ENCODE measurements at places on chromosomes 4 and X.

- DNase-seq = no peak
These were observed 58.1 kb downstream of the SLC10A6 start for GRCh38 chr4:86791126-86791525.

GRCh38 chr4:153494562-153494961 is 28.4 kb downstream of the TMEM131L start:
- DNase-seq = no peak

- DNase-seq = no peak
These were observed 645 bp upstream of the RAB28 start for GRCh38 chr4:13484749-13485221.

DNA sequence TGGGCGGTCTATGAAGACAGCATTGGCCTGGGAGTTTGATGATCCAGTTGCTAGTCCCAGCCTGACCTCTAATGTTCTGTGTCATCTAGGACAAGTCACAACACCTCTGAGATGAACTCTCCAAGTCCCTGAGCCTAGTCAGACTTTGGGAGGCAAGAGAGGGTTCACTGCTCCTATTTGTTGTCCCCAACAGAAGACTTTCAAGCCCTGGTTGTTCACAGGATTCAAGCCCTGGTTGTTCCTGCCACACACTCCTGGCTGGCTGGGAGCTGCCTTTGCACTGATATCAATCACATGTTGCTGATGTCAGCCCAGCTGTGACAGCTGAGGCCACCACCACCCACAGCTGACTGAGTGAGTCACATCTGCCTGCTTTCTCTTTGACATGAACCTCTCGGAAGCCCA is 253.2 kb upstream of the RASGEF1B start:
- peak; percentile 40 for DNase-seq

DNA sequence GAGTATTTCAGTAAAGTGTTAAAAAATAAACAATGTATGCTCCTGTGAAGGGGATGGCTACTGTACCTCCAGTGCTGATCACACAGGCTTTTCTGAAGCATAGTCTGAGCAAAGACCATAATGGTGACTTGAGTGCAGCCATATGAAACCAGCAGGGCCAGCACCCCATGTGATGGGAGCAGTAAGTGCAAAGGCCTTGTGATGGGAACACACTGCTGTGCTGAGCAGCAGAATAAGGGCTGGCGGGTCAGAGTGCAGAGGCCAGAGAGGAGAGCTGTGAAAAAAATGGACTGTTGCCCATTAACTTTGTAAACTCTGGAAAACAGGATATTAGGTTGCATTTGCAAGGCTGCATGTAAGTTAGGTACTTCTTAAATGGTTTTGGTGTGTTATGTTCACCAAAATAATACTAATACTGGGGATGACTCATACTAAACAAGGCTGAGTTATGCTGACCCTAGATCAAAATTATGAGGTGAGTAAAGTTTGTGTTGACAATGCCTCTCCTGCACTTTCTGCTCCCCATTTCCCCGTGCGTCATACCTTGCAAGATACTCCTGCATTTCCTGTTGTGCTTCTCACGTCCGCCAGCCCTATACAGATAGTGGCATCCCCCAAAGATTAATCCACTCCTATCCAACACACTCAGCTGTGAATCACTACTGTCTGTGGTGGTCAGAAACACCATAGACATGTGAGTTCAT is 67.0 kb upstream of the FAM9A start:
- DNase-seq = no peak

- no peak for DNase-seq
These were observed 18.6 kb upstream of the RNF128 start for GRCh38 chrX:106707771-106708454.

DNA sequence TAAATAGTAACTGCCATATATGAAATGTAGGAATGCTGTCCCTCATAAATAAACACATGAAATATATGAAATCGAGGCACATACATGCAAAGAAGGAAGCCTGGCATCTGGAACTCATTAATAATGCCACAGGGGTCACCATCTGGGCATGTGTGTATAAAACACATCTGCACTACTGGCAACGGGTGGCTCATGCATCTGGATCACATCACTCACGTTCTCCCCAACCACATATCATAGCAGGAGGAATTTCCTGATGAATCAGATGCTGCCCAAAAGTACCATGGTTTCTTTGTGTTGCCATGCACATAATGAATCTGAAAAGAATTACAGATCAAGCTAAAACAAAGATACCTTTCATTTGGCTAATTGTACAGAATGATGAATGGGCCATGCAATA is 28.6 kb downstream of the RNF175 start:
- DNase-seq = no peak

DNA sequence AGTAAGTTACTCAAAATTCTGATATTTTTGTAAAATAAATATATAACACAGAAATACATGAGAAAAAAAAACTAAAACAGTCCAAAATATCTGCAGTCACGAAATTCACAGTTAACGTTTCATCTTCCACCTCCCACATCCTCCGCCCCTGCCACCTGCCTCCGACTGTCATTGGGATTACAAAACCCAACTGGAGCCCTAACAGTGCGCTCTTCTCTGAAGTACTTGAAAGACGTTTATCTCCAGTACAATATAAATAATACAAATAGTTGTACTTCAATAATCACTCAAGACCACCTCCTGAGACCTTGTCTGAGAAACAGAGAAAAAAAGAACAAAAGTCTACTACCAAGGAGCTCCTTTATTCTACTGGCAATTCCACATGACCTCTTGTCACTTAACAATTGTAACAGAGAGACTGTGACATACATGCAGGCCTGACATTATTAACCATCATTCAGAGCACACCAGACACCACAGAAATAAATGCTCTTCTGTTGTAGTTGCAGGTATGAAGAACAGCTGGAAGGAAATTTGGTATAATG is 280.6 kb downstream of the PPP3CA start:
- no peak for DNase-seq

- DNase-seq = no peak
These were observed 606.2 kb downstream of the KLHL13 start for GRCh38 chrX:117510453-117510852.

DNA sequence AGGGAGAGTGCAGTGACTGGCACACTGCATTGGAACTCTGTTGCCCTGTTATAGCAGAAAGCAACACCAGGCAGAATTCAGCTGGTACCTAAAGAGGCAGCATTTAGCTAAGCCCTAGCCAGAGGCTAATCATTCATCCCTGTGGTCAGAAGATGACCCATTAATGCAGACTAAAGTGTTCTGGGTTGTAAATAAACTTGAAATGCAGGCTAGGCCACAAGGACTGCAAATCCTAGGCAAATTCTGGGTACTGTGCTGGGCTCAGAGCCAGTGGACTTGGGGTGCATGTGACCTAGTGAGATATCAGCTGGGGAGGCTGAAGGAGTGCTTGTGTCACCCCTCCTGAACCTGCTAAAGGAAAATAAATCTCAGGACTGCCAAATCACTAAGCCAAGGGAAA is 91.2 kb downstream of the LPAR4 start:
- DNase-seq = no peak

DNA sequence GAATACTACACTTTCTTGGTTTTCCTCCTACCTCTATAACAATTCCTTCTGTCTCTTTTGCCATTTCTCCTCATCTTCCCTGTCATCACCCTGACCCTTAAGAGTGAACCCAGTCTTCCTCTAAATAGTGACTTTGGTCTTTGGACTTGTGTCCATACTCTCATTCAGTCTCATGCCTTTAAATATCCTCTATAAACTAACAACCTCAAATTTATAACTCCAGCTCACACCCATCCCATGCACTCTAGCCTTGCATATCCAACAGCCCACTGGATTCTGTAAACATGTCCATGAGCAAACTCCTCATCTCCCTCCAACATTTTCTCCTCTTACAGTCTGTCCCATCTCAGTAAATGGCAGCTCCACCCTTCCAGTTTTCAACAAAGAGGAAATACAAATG is 15.0 kb downstream of the BCLAF3 start:
- no peak for DNase-seq

GRCh38 chr4:48499551-48500066 is 9.6 kb downstream of the ZAR1 start:
- no peak for DNase-seq

DNA sequence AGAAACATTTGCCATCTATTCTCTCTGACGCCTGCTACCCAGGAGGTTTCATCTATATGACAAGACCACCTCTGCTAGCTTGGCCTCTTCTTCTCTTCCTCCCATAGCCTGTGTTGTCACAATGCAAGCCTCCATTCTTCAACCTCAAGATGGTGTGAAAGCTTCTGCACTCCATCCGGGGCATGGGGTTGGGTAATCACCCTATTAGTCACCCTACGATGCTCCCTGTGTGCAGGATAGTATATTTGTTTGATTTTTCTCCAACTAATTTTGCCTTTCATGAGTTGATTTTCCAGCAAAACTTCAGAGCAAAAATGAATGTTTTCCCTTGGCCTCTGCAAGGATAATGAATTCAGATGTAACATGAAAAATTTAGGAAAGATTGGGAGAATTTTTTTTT is 128.0 kb upstream of the STS start:
- DNase-seq = no peak

DNA sequence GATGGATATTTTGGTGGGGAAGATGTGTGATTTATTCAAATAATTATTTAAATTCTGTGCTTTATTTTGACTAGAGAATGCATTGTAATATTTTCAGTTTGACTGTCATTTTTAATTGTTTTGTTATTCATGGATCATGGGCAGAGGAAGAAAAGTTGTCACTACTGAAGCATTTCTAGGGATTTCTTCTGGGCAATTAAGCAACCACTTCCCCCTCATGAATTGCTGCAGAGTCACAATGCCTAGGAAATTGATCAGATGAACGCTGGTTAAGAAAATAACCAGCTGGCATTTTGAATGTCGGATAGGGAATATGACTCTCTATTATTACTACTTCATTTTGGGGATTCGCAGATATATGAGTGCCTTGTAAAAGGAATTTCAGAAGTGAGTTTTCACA is 283.3 kb downstream of the IL15 start:
- no peak for DNase-seq

DNA sequence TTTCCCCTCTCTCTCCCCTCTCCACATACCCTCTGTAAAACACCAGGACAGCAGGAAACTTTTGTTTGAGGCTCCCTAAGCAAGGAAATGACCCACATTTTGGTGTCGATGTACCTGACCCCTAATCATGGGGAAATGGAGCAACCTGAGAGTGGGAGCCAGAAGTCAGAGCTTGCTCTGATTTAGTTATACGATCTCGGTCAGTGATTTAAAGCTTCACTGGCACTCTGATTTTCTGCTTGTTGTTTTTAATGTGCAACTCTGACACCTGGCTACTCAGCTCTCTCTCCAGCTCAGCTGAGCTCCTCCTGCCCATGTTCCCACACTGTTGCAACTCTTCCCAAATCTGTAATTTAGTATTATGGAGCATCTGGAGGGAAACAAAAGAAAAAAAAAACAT is 408.6 kb downstream of the ADAM29 start:
- no peak for DNase-seq

DNA sequence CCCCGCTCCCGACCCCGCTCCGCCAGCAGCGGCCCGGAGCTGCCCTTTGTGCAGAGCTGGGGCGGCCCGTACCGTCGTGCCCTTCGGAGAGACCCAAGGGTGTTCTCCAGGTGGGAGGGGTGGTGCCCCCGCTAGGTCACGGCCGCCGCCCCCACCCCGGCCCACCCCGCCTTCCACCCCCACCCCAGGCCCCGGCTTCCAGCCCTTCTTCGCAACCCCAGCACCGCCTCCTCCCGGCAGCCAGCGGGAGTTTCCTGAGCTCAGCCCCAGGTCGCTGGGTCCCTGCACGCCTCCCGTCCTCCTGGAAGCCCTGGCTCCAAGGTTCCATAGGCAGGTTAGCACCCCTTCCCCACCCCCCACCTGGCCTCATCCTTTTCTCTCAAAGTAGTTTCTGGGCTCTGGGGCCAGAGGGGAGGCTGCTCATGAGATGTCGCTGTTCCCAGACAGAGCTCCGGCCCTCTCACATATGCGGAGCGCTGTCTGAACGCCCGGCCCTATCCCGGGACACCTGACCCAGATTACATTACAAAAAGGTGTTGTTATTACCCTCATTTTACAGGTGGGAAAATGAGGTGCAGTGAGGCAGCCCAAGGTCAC is 25.2 kb upstream of the FGFR3 start:
- DNase-seq = no peak

DNA sequence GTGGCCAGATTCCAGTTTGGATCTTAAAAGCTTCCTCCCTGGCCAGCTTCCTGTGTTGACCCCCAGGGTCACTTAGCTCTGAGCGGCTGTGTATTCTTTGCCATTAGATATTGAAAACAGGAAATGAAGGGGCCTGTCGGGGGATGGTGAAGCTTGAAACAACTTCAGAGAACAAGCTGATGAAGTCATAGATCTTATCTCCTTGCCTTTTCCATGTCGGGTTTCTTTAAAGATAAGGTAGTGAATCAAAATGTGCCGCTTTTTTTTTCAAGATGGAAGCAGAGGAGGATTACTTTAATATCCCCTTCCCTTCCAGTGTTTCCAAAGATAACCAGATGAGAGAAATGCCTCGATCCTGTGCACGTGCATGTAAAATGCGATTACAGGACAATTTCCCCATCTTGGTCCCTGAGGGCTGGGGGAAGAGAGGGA is 508.5 kb downstream of the MID1IP1 start:
- DNase-seq = no peak

- DNase-seq = no peak
These were observed 2528.4 kb downstream of the ARAP2 start for GRCh38 chr4:33715841-33716395.

DNA sequence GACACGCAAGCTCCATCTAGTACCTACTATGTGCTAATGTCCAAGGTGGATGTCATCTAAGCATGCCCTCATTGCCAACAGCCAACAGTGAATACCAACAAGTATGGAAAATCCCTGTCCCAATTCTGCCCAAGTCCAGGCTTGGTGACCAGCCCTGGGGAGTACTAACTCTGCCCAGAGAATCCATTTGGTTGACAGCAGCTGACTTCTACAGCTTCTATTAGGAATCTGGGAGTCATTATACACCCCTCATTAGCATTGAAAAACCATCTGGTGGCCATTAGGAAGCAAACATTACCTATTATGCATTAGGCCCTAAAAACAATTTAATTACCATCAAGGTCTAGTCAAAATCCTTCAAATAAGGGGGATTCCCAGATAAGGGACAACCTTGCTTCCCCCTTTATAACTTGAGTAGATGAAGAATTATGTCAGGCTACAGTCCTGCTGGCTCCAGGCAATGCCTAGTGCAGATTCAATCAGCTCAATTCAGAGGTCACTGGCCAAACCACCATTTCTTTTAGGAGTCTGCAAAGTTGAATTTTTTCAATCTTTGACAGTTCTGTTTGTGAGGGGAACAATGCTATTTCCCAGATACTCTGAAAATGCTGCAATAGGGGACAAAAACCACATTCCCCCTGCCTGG is 228.0 kb upstream of the LDB2 start:
- no peak for DNase-seq

DNA sequence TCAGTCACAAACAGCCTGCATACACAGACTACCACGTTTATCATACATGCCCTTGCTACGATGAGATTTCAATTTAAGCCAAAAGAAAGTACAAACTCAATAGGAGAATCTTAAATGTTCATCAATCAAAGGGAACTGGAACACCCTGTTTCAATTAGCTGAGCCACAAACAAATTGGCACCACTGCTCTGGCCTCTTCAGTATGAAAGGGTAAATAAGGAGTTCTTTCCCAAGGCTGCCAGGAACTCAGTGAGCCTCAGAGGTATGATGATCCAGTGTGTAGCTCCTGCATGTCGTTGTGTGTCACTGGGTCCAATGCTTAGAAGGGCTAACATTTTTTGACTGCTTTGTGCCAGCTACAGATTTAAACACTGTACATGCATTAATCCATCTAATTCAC is 5.4 kb downstream of the RNF150 start:
- no peak for DNase-seq

- no peak for DNase-seq
These were observed 175.0 kb downstream of the TENM3 start for GRCh38 chr4:182418054-182418734.

- no peak for DNase-seq
These were observed 51.4 kb downstream of the ABLIM2 start for GRCh38 chr4:8107146-8107657.
